Activated CD4-positive, alpha-beta T cell treated with anti-CD3 and anti-CD28 coated beads, Interleukin-2, amount 10 ng/mL, durations not matched to agents 24 days and 14 days (primary cell): ENCODE measurements at places on chromosomes 7 and 10. TPM values are rescaled to one million over a fixed set of nuclear protein-coding genes. Genes with fewer than 3 reads are reported as not detected.

The MRPS16 gene
- 164 TPM in 2 replicates for total RNA-seq

The MAGI2 gene
- total RNA-seq: 0.12 TPM in 2 replicates

The CCDC146 gene
- total RNA-seq: 1.5 and 2.3 TPM in 2 replicates

The PPP1R17 gene
- total RNA-seq: not detected in 2 replicates

DNA sequence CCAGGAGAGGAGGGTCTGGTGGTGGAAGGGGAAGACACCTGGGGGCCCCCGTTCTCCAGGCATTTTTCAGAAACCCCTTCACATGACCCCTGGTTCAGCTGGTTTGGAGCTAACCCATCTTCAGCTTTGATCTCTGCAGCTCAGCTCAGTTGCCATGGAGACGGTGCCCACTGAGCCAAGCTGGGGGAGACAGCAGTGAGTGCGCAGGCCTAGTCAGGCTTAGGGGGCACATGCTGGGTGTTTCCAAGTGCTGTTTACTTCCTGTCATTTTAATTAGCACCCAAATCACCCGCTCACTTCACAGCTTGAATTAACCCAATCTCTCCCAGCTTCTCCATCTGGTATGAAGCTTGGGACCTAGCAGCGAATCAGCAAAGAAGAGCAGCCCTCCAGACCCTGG, 9.0 kb downstream of the SPOCK2 start:
- DNase-seq: no peak

- DNase-seq: no peak
These were observed 68.5 kb downstream of the LRRN3 start for GRCh38 chr7:111159426-111159825.

DNA sequence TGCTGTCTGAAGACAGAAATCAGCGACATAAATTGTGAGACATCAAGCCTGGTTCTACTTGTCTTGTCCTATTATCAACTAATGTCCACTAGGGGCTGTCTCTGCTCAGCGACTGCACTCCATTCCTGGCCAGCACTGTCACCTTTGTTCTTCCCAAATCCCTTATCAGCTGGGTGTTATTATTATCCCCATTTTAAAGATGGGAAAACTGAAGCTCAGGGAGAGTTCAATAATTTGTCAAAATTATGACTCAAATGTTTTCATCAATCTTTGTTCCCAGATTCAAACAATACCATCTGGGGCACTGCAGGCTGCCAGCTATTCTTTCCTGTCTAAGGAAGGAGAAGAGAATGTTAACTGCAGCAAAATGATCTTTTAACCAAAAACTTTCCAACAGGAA, 431.6 kb upstream of the NFE2L3 start:
- no peak for DNase-seq

The CYP3A7 gene
- total RNA-seq: not detected in 2 replicates
